ENCODE measurements at places on chromosomes 2 and 18. TPM values are rescaled to one million over a fixed set of nuclear protein-coding genes. Genes with fewer than 3 reads are reported as not detected.

- H3K27me3 ChIP-seq = no peaks in the 10 kb centered on the region
- no peak overlapping the region for H3K4me3 ChIP-seq
- peaks cover 30% of the 10 kb centered on the region for H3K36me3 ChIP-seq
- no peak for DNase-seq
- no peaks in the 10 kb centered on the region for H3K4me1 ChIP-seq
Measured at GRCh38 chr2:112096098-112096497, 41.0 kb downstream of the TMEM87B start.

CD8B2 gene
- polyA plus RNA-seq = 0.43 TPM

CASP10 gene
- 37.4 TPM for polyA plus RNA-seq

DNA sequence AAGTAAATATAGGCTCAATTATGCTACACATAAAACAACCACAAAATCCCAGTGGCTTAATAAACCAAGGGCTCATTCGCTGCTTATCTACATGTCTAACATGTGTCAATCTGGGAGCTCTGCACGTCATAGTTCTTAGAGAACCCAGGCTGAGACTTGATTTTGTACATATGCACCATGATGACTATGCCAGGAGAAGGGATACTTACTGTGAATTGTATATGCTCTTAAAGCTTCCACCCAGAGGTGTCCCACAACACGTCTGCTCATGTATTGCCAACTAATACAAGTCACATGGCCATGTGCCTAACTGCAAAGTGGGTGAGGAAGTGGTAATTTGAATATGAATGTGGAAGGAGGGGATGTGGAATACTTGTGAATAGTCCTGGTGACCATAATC is 262.1 kb downstream of the CPS1 start:
- H3K4me3 ChIP-seq = no peak overlapping the region
- no peaks in the 10 kb centered on the region for H3K4me1 ChIP-seq
- H3K27ac ChIP-seq = no peak overlapping the region
- H3K36me3 ChIP-seq = no peaks in the 10 kb centered on the region
- no peaks in the 10 kb centered on the region for H3K27me3 ChIP-seq

- no peak for DNase-seq
- H3K36me3 ChIP-seq = no peaks in the 10 kb centered on the region
- H3K27ac ChIP-seq = no peak within 1 kb of the TSS
- H3K4me1 ChIP-seq = no peaks in the 10 kb centered on the region
Measured at GRCh38 chr2:31138037-31138962, at the start of gene GALNT14. Gene GALNT14 (minus strand): TSS chr2:31138440. CDS start chr2:31138086, 354 bp downstream.

UGT1A4 gene
- polyA plus RNA-seq = not detected

GRCh38 chr18:43547456-43547855 is 270.2 kb upstream of the SYT4 start:
- DNase-seq = no peak
- no peaks in the 10 kb centered on the region for H3K27me3 ChIP-seq
- no peak overlapping the region for H3K27ac ChIP-seq

- H3K4me1 ChIP-seq = peaks cover 18% of the 10 kb centered on the region
- no peak overlapping the region for H3K27ac ChIP-seq
- H3K4me3 ChIP-seq = no peak overlapping the region
- H3K27me3 ChIP-seq = no peaks in the 10 kb centered on the region
Measured at GRCh38 chr2:177419274-177419673, 26.7 kb downstream of the AGPS start.

DNA sequence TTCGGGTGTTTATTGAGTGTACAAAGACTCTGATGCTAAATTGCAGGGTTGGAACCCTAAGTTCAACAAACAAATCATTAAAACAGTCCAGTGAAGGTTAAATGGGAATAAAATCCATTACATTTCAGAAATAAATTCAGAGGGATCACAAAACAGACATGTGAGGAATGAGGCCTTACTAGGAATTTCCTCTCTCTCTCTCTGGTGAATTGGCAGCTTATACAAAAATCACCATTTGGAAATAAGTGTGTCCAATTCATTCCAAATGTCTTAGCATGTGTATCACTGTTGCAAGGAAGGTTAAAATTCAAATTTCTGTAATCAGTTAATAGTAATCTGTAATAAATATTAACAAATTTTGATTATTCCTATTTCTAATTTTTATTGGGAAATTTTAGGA is 228.6 kb upstream of the PXDN start:
- no peaks in the 10 kb centered on the region for H3K4me1 ChIP-seq
- H3K27me3 ChIP-seq = no peaks in the 10 kb centered on the region
- H3K4me3 ChIP-seq = no peak overlapping the region
- no peak overlapping the region for H3K27ac ChIP-seq
- DNase-seq = no peak

DNA sequence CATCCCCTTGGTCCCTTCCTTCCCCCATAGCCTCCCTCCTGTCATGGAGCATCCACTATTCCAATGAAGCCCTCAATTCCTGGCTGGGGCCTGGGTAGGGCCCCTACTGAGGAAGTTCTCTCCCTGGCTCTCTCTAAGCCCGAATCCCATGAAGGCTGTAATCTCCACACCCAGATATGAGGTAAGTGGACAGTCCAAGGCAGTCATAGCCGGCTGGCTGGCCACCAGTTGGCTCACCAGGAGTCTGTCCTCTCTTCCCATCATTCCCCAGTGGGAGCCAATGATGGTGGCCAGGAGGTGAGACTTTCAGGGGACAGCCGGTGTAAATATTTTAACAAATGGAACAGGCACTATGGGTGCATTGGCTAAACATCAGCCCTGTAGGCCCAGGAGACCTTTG is 6.8 kb upstream of the TAF1B start:
- no peaks in the 10 kb centered on the region for H3K4me1 ChIP-seq
- H3K4me3 ChIP-seq = no peak overlapping the region
- DNase-seq = no peak
- no peaks in the 10 kb centered on the region for H3K36me3 ChIP-seq

GRCh38 chr2:171512014-171512413 is 10.3 kb upstream of the CYBRD1 start:
- no peak overlapping the region for H3K4me3 ChIP-seq
- peaks cover 3% of the 10 kb centered on the region for H3K27me3 ChIP-seq

All from immature natural killer cell (primary cell).